ENCODE measurements at places on chromosomes 6 and 20.
A peak's percentile ranks its signal among the peaks of the same experiment; 100 is the strongest.

DNA sequence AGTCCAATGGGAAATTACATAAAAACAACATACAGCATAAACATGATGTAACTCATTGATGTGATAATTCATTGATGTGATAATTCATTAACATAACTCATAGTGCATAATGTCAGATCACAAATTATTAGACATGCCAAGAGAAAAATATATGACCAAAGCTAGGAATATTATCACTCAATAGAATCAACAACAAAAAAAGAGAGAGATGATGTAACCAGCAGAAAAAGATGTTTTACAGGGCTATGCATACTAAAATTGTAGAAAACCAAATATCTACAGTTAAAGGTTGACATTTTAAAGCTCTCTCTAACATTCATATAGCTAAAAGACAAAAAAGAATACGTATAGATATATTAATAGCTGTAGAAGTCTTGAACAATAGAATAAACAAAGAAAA lies 1067.2 kb upstream of the ADGRB3 start:
- no peak for DNase-seq

GRCh38 chr6:34055223-34055933 lies 90.5 kb downstream of the GRM4 start:
- peak; percentile 63 for DNase-seq

DNA sequence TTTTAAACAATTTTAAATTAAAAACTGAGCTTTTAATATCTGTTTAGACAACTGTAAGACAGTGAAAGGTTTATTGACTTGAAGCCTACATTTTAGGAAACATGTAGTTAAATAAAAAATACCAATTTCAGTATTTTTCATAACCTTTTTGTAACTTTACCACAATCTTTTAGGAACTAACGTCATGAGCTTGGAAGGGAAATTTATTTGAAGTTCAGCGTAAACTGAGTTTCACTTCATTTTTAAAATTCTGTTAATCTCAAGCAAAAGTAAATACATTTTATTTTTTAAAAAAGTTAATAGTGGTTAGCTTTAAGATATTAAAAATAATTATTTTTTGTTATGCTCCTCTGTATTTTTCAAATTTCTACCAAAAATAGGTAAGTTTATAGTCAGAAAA lies 5.5 kb downstream of the CST7 start:
- DNase-seq = no peak

- peak; percentile 21 for DNase-seq
Measured at GRCh38 chr6:52361414-52361944, 472 bp upstream of the PAQR8 start.

- DNase-seq = peak; percentile 55
Measured at GRCh38 chr6:159169193-159169555, at the start of gene FNDC1. FNDC1 (plus strand) TSS chr6:159169400; CDS start chr6:159169597, 197 bp downstream.

DNA sequence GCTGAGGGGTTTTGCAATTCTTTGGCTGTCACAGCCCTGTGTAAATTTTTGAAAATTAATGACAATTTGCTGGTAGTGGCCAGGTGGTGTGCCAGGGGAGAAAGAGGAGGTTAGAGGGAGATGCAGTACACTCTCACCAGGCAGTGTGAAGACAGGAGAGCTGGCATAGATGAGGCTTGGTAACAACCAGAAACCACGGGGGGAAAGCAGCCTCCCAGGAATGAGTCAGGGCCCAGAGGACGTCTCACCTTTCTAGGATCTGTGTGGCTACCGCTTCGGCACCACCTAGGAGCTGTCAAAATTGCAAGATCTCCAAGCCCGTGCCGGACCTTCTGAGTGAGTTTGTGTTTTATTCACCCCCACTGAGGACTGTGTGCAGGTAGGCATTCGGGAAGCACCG lies 171.4 kb downstream of the PACRG start:
- no peak for DNase-seq

DNA sequence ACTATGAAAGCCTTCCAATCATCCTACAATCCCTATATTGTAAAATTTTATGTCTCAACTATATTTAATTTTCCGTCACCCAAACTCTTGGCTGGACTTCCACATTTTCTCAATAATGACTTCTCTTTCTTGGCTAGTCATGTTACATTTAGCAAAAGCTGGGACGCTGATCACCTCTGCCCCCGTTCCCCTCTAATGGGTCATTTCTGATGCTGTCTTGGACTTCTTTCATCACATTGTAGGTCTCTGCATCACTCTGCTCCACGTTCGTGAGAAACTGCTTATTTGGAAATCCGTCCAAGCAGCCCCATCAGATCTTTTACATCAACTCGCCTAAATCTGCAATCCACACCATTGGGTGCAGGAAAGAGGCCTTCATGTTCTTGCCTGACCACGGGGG lies 203.8 kb downstream of the MYLK4 start:
- no peak for DNase-seq

GRCh38 chr6:137699031-137699683 lies 167.9 kb upstream of the TNFAIP3 start:
- peak; percentile 66 for DNase-seq

DNA sequence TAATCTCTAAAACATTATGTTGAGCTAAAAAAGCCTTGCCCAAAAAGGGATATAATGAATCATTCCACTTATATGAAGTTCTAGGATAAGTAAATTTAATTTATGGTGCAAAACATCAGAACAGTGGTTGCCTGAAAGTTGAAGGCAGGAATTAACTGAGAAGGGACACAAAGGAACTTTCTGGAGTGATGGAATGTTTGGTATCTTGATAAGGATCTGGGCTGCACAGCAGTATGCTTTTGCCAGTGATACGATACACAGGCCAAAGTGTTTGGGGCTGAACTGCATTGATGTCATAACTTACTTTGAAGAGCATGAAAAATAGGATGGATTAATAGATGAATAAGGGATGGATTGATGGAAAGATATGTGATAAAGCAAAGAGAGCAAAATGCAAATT lies 146.1 kb upstream of the LRFN2 start:
- DNase-seq = no peak

DNA sequence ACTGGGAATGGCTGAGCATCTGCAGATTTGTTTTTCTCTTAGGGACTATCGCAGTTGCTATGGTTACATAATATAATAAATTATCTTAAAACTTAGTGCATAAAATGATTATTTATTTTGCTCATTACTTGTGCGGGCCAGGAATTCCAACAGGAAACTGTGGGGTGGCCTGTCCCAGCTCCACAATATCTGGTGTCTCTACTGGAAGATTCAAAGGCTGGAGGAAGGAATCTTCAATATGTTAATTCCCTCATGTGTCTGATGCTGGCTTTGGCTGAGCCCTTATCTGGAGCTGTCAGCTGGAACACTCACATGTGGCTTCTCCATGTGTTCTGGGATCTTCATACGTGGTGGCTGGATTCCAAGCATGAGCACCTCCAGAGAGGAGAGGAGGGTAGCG lies 23.9 kb upstream of the B3GAT2 start:
- no peak for DNase-seq

- DNase-seq = no peak
Measured at GRCh38 chr20:41497186-41497895, 120.8 kb downstream of the CHD6 start.

- DNase-seq = no peak
Measured at GRCh38 chr6:47034926-47035325, 7.2 kb downstream of the ADGRF1 start.

- DNase-seq = no peak
Measured at GRCh38 chr6:7691021-7691420, 34.9 kb upstream of the BMP6 start.

GRCh38 chr6:137362878-137363804 lies 131.1 kb downstream of the OLIG3 start:
- DNase-seq = no peak

DNA sequence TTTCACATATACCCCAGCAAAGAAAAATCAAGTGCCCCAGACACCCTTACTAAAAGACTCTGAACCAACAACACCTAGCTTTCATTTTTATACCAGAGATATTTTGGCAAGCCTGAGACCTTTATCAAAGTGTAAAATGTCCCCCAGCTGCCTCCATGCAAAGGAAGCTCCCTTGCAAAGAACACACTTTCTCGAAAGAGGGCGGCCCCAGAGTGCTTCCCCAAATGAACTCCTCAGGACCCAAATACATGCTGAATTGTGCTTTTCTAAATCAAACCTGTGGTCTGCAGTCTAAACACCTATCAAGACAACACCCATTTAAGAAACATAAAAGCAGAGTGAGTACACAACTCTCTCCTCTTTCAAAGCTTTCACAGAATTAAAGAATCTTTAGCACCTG lies 490 bp downstream of the IPCEF1 start:
- DNase-seq = no peak
